ENCODE measurements at places on chromosomes 6 and 20.

DNA sequence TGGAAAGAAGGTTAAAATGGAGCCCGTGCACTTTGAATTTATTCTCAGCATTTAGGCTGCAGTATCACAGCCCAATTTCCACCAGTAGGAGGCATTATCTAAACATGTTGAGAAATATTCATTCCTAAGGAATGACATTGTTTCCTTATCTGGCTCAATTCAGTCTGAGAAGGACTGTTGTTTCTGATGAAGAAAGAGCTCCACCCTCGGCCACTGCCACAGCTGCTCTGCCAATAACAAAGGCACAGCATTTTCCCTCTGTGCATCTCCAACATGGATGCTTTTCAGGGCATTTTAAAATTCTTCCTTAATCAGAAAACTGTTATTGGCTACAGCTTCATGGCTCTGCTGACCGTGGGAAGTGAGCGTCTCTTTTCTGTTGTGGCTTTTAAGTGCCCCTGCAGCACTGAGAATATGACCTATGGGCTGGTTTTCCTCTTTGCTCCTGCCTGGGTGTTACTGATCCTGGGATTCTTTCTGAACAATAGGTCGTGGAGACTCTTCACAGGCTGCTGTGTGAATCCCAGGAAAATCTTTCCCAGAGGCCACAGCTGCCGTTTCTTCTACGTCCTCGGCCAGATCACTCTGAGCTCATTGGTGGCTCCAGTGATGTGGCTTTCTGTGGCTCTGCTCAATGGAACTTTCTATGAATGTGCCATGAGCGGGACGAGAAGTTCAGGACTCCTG lies at the start of gene CALHM5:
Gene CALHM5, plus strand, starts transcription at position 216 of the 687 bp plus-strand sequence. Its CDS starts 58 bp downstream, at position 274.
- no peak for DNase-seq

DNA sequence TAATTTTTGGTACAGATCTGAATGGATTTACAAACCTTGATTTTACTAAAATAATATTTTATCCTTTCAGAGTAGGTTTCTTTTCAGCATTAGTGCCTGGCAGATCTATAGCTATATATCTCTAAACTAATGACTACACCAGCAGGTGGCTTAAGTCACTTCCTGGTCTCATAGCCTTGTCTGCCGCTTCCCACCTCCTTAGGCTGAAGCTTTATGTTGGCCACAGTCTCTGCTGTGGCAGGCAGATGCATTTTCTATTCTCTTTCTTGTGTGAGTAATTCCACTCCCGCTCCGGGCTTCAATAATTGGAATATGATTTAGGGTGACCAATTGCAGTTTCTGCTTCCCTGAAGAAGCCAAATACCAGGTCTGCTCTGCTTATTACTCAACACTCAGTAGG lies 226.8 kb upstream of the HS3ST5 start:
- no peak for DNase-seq

GRCh38 chr6:46452312-46452917 lies 38.8 kb downstream of the RCAN2 start:
- DNase-seq, result no peak

- no peak for DNase-seq
Observed at GRCh38 chr20:38723848-38724625, at the start of gene SLC32A1. Gene SLC32A1, plus strand, starts transcription at chr20:38724486. Its CDS starts 239 bp downstream, at chr20:38724725.

GRCh38 chr6:142700032-142700431 lies 244.9 kb downstream of the HIVEP2 start:
- DNase-seq, result no peak

- no peak for DNase-seq
Observed at GRCh38 chr6:22017766-22018165, 279.1 kb downstream of the PRL start.

DNA sequence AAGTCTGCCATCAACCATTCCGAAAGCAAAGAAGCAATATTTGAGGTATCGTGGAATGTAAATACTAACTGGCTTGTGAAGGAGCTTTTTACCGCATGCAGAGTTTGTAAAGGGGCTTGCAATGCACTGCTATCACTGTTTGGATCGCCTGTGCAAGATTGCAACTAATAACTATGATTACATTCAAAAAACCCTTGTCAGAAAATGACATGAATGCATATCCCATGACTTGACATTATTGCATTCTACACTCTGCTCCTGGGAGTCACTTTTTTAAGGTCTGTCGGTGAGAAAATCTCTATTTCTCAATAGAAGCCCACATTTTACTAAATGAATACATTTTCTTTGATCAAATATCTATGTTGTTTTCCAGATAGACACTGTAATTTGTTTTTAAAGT lies 335.4 kb upstream of the SPTLC3 start:
- no peak for DNase-seq

GRCh38 chr20:63321148-63321831 lies 28.3 kb downstream of the COL20A1 start:
- DNase-seq, result no peak

DNA sequence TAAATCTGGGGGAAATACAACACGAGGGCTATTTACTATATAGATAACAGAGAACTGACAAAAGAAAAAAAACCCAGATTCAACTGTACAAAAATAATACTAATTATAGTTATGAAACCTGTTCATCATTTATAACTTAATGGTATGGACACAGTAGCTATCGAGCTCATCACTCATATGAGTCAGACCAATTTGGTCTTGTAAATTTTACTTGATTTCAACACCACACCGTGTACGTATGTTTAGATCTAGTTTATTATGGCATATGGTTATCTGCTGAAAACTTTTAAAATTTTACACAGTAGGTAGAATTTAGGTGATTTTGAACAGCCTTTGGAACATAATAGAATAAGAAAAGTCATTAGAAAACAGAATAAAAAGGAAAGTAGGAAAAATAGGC lies 5.5 kb downstream of the MYLK4 start:
- no peak for DNase-seq

DNA sequence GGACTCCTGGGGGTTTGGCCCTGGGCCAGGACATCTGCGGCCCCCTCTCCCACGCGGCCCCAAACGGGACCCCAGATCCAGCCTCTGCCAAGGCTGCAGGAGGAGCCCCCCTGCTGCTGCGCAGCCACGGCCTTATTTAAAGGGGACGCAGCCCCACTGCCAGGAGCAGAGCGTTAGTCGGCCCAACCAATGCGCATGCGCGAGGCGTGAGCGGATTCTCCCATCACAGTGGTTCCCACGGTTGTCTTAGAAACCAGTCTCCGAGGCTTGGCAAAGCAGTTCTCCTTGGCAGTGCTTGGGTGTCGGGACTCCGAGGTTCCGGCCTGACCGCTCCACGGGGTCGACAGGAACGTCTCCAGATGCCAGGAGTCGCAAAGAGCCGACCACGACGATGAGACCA lies 288.3 kb upstream of the ZNF337 start:
- DNase-seq, result no peak

DNA sequence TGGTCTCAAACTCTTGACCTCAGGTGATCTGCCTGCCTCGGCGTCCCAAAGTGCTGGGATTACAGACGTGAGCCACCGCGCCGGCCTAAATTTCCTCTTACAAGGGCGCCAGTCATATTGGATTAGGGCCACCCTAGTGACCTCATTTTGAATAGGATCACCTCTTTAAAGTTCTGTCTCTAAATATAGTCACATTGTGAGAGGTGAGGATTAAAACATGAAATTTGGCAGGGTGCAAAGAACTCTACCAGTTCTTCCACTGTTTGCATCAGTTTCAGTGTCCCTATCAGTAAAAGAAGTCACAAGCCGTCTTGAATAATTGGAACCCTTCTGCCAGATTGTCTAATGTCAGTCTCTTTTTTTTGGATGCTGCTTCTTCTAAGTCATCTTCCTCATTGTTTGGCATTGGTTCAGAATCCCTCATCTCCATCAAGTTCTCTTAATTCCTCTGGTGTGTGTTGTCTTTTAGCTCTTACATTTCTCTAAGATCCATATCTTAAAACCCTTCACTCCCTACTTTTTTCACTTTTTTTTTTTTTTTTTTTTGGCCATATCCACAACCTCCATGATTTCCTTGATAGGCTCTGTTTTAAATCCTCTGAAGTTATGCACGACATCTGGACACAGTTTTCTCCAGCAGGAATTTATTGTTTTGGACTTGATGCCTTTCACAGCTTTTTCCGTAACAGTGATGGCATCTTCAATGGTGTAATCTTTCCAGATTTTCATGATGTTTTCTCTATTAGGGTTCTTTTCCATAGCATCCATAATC lies 56.8 kb downstream of the NCOA3 start:
- DNase-seq, result no peak

DNA sequence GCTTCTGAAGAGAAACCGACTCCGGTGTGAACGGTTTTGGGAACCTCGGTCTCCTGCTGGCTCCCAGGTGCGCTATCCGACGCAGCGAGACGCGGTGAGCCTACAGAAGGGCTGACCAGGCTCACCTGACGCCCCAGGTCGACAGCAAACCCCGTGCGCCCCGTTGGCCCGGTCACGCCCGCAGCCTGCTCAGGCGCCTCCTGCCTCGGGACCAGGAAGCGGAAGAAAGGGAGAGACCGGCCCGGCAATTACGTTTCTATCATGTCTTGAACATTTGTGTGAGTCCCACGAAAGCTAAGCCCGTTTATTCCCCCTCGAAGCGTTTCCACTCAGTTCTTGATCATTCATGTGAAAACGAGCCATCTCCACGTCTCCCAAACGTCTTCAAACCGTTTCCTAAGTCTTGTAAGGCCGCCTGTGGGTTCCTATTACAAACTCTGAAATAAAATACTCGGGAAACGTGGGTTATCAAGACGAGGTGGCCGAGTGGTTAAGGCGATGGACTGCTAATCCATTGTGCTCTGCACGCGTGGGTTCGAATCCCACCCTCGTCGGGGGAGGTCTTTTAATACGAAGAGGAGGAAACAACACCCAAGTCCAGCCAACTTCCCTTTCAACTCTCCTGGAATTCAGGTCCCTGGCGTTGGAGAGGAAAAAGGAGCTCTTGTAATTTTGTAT lies 150.5 kb upstream of the PRSS16 start:
- no peak for DNase-seq

- DNase-seq, result no peak
Observed at GRCh38 chr6:148520109-148520841, 177.6 kb downstream of the SASH1 start.

- DNase-seq, result no peak
Observed at GRCh38 chr6:38350942-38351341, 288.8 kb downstream of the BTBD9 start.

DNA sequence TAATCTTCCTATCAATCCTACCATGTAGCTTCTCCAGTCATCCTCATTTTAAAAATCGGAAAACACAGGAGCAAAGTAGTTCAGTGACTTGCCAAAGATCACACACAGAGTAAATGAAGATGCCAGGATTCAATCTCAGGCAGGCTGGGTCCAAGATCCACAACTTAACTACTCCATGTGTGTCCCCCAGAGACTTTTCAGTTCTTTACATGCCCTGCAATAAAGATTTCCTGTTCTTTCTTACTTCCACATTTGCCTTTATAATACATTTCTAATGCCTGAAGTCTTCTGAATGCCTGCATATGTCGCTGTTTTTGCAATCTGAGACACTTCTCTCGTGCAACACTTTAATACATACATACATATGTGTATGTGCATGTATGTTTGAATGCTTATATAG lies 121.7 kb upstream of the MARCKS start:
- no peak for DNase-seq

- no peak for DNase-seq
Observed at GRCh38 chr20:46642969-46643343, 8.3 kb downstream of the SLC13A3 start.

DNA sequence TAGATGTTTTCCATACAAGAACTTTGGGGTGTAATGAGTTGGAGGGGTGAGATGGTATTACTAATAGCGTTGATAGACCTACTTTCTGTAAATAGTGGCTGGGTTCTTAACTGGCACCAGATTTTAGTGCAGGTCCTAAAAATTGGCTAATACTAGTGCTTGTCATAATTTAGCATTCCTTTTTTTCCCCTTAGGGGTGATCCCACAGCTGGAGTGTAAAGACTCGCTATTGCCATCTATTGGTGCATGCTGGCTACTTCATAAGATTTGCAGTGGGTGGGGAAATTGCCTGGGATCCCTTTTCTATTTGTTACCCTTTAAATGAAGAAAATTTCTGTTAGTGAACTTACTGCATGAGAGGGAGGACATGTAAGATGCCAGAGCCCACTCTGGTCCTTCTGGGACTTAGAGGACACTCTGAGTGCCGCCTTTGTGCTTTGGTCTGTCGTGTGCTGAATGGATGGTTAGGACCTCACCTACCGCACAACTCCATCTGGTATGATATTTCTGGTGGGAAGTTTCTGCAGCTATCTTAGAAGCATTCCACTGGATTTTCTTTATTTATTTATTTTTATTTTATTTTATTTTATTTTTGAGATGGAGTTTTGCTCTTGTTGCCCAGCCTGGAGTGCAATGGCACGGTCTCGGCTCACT lies 195.5 kb downstream of the JARID2 start:
- no peak for DNase-seq
